ENCODE measurements at places on chromosomes 2 and 18.
A peak's percentile ranks its signal among the peaks of the same experiment; 100 is the strongest.

- no peak for DNase-seq
Observed at GRCh38 chr2:131121464-131121863, 16.3 kb downstream of the PLEKHB2 start.

- DNase-seq, result no peak
Observed at GRCh38 chr2:119545754-119546446, 1.7 kb downstream of the CFAP221 start.

GRCh38 chr2:160901613-160902012 lies 258.6 kb upstream of the TANK start:
- DNase-seq, result no peak

DNA sequence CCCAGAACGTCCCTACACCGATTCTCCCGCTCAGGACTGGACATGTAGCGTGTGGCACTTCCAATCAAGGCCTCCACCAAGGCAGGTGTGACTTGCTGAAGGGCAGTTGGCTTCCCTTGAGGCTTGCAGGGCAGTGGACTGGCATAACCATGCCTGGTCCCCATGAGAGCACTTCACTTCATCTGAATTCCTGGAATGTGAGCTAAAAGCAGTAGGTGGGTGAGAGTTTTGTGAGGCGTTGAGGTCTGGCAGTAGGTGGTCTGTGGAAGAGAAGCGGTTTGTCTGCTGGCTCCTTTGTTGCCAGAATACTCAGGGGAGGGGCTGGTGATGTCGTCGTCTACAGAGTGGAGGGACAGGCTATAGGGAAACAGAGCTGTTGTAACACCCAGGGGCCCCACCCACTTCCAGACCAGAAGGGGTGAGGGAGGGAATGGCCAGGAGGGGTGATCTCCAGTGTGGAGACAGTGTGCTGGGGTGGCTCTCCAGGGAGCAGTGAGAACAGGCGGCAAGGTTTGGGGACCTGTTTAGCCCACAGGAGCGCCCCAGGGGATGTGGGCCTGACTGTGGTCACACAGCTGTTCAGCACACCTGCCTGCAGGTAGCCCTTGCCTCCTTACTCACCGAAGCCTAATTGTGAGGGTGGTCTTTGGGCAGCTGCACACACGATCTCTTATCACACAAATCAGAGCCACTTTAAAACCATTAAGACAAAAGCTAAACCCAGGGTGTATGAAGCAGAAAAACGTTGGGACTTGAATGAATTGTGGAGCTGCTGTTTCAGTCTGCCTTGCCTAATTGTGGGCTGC lies 21.5 kb upstream of the ALKAL2 start:
- no peak for DNase-seq

DNA sequence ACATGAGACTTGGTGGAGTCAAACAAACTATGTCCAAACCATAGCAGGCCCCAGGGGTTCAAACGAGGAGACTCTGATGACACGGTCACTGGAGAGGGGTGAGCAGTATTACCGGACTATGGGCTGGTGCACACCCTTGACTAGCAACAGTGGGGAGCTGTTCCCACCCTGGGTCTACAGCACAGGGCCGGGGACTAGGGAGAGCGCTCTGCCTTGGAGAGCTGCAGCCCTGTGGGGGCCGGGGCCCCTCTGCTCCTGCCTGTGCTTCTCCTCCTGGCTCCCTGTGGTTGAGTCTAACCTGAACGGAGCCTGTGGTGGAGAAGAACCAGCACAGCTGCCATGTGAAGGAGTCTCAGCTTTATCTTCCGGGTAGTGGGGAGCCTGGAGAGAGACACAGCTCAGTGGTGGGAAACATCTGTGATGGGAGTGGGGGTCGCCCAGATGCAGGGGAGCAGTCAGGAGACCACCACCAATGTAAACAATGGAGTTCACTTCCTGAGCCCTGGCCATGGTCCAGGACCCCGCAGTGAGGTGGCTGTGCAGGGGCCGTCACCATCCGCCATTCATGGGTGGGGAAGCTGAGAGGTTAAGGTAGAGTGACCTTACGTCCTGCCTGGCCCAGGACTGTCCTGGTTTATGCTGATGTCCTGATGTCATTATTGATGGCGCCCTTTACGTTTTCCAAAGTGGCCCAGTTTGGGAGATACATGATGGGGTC lies 195.7 kb upstream of the TWIST2 start:
- no peak for DNase-seq

GRCh38 chr2:110877031-110877827 lies 144.9 kb downstream of the ACOXL start:
- no peak for DNase-seq

DNA sequence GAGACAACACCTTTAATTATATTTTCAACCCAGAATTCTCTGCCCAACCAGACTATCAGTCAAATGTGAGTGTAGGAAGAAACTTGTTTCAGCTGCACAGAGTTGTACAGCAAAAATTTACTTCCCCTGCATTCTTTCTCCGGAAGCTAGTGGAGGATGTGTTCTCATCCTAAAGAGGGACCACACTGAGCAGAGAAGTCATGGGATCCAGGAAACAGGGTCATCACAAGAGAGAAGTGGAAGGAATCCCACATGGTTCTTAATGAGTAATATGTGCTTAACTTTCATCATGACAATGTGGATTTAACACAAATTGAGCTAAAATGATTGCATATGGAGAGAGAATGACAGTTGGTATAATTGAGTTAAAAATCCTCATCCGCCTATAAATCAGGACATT lies 78.2 kb downstream of the INPP4A start:
- no peak for DNase-seq

- DNase-seq, result no peak
Observed at GRCh38 chr18:24672165-24672941, 211.9 kb downstream of the HRH4 start.

DNA sequence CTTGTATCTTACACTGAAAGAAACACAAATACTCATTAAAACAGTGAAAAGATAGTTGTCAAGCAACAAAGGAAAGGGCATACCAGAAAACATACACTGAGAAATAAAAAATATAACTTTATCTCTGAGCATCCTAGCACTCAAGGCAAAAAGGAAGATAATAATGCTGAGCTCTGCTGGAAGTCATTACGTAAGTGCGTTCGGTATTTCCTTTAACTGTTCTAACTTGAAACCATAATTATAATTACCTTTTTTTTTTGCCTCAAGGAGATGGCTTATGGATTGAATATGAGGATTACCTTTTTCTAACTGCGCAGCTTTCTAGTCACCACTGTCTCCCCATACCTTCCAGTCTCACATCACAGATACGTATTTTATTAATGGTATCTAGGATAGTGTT lies 308.1 kb downstream of the GBX2 start:
- no peak for DNase-seq

- DNase-seq, result no peak
Observed at GRCh38 chr2:7010391-7011054, 93.3 kb downstream of the RNF144A start.

DNA sequence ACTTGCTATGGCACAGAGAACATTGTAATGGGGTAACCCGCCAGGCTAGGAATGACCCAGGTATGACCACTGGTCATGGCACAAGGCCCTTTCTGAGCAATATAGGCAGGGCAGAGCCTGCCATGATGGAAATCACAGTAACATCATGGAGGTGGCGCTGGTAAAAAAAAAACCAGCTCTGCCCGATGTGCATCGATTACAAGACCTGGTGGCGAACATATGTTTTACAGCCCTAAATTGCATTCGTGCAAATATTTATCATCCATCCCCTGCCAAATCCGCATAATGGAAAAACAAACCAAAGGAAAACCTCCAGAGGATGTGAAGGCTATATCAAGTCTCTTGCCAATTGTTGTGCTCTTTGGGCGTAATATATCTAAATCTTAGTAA lies 60.6 kb downstream of the SEMA4F start:
- no peak for DNase-seq

DNA sequence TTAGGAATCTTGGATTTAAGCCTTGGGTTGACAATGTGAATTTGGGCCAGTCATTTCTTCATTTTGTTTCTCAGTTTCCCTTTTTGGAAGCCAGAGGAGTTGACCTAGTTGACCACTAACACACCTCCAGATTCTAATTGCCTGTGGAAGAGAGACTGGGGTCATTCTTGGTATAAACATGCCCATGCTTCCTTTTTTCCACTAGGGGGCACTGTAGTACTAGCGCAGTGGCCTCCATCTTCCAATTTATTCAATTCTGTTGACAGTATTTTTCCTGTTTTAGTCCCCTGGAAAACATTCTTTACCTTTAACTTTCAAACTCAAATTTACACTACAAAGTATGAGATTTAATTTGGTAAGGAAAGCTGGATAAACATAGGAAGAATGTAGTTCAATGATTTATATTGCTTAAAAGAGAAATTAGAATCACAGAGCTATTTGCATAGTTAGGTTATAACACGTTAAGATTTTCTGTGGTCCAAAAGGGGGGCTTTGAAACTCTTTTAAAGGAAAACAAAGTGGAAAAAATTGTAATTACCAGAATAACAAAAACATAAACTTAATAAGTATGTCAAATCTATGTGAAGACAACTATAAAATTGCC lies 57.5 kb upstream of the AGPS start:
- peak; percentile 13 for DNase-seq

DNA sequence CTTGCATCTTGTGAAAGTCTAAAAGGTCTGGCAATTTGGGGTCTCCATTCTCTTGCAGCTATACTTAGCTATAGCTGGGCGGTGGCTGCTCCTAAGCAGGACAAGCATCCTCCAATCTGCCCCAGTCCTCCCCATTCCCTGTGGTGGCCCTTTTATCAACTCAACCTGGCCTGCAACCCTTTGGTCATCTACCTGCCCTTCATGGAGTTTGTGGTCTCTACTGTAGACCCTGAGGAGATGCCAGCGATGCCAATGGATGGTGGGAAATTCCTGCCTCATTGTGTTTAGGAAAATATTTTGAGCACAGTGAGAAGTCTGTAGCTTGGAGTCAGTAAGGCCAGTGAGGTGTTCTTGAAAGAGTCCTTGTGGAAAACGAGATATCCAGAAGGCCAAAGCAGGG lies 143.4 kb downstream of the CAPN13 start:
- DNase-seq, result no peak

DNA sequence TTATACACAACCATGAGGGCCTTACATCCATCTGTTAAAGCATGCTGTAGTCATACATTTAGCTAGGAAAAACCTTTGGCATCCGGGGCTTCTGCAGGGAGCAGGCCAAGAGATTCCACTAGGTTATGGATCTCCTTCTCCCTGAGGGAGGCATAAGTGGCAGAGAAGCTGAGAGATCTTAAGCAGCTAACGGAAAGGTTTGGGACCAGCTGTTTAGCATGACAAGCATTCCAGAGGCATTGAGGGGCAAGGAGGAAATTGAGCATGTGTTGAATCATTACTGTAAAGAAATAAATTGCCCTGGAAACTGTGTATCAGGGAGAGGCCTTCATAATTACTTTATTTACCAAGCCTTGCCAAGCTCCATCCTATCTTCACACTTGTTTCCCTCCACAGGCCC lies 643.1 kb downstream of the CNTNAP5 start:
- no peak for DNase-seq

DNA sequence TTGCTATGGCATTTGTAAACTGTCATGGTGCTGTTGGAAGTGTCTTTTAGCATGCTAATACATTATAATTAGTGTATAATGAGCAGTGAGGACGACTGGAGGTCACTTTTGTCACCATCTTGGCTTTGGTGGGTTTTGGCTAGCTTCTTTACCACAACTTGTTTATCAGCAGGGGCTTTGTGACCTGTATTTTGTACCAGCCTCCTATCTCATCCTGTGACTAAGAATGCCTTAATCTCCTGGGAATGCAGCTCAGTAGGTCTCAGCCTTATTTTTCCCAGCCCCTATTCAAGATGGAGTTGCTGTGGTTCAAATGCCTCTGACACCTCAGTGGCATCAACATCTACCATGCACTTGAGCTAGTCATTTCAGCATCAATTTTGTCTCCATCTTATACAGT lies 29.7 kb downstream of the LYPD6 start:
- no peak for DNase-seq

GRCh38 chr2:107698861-107699260 lies 127.8 kb upstream of the RGPD4 start:
- DNase-seq, result no peak

DNA sequence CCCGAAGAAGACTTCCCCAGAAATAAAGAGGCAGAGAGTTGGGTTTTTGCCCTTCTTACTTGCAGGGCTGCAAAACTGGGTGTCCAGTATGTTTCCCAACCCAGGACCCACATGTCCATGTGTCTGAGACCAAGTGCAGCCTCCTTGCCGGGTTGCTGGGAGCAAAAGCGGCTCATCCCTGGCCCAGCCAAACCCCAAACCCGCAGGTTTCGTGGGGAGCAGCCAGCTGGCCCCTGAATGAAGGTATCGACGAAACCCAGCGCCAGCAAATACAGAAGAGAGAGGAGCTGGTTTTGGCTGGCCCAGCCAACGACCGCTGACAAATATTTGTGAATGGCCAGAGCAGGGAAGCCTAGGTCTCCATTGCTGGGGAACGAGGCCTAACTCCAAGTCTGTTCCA lies 197.1 kb downstream of the SMAD7 start:
- no peak for DNase-seq

GRCh38 chr2:234932591-234933168 lies 19.1 kb upstream of the SH3BP4 start:
- DNase-seq, result no peak

- no peak for DNase-seq
Observed at GRCh38 chr2:241505086-241505780, 3.2 kb downstream of the STK25 start.

DNA sequence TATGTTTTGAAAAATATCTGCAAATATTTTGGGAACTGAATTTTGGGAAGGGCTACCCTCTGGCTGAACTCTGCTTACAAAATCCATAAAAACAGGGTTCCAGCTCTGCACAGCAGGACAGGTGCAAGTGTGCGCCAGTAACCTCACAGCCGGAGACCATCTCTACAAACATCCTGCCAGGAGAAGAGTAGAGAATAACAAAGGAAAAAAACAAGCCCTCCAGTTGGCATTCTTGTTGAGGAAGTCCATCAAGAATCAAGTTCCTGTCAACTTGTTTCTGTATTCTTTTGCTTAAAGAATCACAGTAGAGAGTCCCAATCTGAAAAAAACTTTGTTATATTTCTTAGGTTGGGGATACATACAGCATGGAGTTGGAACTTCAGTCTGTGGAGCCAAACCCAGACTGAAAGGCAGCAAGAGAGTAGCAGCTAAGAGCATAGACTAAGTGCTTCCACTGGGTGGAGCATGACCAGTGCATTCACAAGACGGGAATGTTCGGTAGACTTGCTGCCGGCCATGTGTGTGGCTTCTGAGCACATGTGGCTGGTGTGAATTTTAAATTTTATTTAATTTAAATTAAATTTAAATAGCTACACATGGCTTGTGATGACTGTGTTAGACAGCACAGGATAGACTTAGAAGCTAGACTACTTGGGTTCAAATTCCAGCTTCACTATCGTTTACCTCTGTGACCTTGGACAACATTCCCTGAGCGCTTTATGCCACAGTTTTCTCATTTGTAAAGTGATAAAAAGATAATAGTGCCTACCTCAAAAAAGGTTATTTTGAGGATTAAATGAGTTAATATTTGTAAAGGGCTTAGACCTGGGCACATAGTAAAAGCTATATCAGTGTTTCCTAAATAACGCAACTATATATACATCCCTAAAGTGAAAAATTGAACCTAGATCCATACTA lies 41.9 kb downstream of the SPTBN1 start:
- DNase-seq, result no peak

DNA sequence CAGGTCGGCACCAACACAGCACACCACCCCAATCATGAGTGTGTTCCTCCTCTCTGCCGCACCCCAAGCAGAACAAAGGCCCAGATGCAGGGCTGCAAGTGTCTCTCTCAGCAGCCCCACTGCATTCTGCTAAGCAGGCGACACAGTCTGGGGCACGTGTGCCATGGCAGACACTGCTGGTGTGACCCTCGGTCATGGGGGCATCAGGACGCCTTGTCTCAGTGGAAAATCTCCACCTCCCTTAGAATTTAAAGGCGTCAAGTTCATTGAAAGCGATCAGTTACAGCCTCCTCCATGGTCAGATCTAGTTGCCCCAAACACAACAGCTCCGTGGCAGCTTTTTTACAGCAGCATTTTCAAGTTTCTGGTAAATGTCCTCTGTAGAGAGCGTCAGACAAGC lies 57.2 kb downstream of the ADNP2 start:
- no peak for DNase-seq

All from stimulated activated CD4-positive, alpha-beta T cell treated with anti-CD3 and anti-CD28 coated beads, TNF-alpha, amount 100 ng/mL, for 4 hours (primary cell).